RKO (cell line): ENCODE measurements at places on chromosomes 4 and X.

DNA sequence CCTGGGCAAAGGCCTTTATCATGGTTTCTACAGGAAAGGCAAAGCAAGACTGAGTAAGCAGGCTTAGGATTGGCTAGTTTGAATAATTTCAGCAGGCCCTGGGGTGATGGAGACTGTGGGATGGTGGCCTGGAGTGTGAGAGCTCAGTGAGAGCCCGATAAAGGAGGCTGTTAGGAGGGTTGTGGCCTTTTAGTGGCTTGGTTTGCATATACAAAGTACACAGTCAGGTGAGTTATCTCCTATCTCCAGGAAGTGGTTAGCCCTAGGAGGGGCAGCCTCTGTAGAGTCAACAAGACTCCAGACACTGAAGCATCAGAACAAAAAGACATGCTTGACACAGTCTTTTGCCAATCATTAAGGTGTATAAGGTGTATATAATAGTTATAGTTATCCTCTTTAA is 157.2 kb downstream of the CFAP299 start:
- no peak for DNase-seq

DNA sequence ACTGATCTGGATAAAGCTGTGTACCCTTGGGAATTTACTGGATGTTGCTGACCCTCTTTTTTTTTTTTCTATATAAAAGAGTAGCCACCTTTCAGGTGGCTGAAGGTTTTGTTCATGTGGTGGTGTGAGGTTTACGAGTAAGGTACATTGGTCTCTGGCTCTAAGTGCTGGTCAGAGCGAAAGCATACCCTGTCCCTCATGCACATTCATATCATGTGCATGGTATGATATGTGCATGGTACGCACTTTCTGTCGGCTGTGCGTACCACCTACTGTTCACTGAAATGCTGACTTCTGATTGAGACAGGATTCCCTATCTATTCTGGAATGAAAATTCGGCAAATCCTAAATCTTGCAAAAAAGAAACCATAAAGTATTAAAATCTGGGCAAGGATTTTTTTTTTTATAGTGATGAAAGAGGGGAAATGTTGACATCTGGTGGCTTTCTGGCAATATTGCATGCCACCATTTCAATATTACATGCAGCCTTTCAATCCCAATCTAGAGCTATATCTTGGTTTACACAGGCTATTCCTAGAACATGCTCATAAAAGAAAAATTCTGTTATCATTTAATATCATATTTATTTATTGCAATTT is 32.8 kb downstream of the FAM149A start:
- peak; percentile 51 for DNase-seq

GRCh38 chr4:38323141-38323641 is 340.8 kb upstream of the KLF3 start:
- peak; percentile 48 for DNase-seq

DNA sequence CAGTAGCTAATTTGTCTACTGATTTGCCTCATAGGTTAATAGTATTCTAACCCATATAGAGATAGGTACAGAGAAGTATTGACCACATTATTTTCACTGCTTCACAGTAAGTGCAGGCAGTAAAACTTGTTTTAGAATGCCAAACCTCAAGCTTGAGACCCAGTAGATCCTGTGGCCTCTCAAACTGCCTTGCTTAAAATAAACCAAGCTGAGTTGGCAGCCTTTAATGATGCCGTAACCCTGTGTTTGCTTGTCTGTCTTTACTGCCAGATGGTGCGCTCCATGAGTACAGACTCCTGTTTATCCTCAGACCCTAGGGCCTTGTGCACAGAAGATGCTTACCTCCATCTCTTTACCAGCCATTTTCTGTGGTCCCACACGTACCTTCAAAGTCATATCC is 50.8 kb downstream of the ANXA3 start:
- no peak for DNase-seq

DNA sequence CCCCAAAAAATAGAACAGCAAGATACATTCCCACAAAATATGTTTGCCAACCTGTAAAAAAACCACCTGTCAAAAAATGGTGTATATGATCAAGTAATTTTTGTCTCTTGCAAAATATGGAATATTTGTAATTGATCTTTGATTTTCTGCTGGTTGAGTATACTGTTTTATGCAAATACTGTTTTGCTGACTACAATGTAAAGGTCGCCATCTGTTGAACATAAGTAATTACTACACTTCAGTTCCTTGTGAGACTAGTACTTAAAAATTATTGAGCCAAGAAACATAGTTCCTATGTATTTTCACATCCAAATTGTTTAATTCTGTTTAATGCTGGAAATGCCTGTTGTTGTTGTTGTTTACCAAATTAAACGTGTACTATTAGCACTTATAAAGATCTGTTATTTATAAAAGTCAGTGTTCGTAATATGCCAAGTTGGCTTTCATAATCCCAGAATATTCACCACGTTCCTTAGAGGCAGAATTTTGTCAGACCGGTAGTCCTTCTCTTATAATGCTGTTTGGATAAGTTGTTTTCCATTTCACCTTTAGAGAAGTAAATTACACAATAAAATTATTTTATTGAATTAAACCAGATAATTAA is 144.2 kb downstream of the PDLIM5 start:
- DNase-seq: peak; percentile 61

DNA sequence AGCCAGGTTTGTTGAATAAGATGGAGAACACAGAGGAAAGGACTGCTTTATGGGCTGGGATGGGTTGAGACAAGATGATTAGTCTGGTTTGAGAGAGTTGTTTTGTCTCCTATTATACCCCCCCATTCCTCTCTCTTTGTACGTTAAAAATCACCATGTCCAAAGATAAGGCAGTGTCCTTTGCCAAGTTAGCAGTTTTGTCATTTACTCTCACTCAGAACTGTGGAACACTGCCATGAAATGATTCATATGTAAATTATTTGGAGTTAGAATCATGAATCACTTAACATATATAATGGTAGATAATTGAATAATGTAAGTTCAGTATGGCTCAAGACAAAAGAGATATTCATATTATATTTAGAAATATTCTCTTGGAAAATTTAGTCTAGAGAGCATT is 151.3 kb downstream of the DCLK2 start:
- DNase-seq: peak; percentile 55

DNA sequence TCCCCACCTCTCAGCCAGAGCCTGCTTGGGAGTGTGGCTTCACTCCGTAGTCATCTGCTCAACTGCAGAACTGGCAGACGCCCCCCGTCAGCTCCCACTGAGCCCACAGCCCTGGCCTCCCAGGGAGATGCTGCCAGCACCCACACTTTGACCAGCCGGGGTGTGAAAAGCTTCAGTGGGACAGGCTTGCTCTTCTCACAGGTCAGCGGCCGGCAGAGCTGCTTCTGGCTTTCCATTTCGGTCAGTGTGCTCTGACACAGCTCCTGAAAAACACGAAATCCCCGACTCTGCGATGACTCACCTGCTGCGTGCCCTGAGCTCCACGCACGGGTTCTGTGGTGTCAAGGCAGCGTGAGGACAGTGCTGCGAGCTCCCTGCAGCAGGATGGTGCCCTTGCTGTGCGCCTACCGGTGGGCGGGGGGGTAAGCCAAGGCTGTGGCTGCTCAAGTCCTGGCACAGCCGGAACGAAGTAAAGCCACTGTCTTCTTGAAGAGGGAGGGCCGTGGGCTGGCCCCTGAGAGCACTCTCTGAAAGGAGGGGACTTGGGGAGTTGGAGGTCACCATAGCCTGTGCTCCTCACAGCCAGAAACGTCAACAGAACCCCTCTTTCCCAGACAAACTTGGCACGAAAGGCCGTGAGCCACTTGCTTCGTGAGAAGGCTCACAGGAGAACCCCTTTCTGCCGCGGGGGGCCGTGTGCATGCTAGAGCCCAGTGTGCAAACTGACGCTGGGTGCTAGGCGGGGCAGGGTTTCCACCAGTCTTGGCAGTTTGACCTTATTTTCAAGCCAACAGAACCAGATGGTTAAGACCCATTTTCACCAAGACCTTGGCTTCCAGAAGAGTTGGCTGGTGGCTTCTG is 23.6 kb downstream of the NOP14 start:
- DNase-seq: no peak

GRCh38 chr4:3449574-3450534 is 8.1 kb downstream of the HGFAC start:
- no peak for DNase-seq

GRCh38 chr4:101942891-101943290 is 152.4 kb downstream of the BANK1 start:
- no peak for DNase-seq

DNA sequence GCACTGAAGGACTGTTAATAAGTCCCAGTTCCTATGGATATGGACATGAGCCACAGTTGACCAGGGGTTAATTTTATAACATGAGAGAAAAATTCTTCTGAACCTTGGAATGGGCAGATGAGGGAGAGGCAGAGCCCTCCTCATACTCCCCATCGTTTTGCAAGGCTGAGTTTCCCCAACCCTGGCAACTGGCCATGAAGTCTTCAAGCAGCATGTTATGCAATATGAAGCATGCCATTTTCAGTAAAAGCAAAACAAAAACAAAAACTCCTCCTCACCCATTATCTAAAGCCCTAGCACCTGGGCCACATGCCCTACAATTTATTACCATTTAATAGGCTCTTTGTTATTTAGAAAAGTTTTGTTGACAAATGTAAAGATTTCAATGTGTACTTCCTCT is 64.5 kb downstream of the GPC4 start:
- DNase-seq: no peak

GRCh38 chr4:28149762-28150161 is 1289.1 kb downstream of the STIM2 start:
- no peak for DNase-seq

DNA sequence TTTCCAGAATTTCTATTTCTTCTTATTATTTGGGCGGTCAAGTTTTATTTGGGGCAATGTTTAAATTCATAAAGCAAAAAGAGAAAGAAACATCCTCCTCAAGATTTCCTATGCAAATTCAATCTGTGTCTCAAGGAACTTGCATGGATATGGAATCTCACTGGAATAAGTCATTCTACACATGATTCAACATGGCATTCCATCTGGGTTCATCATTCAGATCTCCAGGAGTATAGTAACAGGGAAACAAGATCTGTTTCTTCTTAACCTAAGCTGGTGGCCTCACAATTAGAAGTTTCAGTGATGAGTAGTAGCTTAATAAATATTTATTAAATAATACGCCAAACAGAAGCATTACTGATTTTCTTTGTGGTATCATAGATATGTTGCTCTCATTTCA is 19.8 kb downstream of the KLHL34 start:
- DNase-seq: peak; percentile 52

GRCh38 chr4:11489453-11490083 is 60.9 kb upstream of the HS3ST1 start:
- no peak for DNase-seq

- peak; percentile 40 for DNase-seq
Measured at GRCh38 chrX:48466696-48467095, 3.4 kb downstream of the SLC38A5 start.

- DNase-seq: no peak
Measured at GRCh38 chrX:11768039-11768438, 10.0 kb downstream of the MSL3 start.

DNA sequence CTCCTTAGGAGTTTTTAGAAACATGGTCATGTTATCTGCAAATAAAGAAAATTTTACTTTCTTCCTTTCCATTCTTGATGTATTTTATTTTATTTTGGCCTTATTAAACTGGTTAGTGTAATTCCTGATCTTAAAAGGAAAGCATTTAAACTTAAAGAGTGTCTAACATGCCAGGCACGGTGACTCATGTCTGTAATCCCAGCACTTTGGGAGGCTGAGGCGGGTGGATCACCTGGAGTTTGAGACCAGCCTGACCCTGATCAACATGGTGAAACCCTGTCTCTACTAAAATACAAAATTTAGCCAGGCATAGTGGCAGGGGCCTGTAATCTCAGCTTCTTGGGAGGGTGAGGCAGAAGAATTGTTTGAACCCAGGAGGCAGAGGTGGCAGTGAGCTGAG is 281.3 kb downstream of the PTTG2 start:
- no peak for DNase-seq

DNA sequence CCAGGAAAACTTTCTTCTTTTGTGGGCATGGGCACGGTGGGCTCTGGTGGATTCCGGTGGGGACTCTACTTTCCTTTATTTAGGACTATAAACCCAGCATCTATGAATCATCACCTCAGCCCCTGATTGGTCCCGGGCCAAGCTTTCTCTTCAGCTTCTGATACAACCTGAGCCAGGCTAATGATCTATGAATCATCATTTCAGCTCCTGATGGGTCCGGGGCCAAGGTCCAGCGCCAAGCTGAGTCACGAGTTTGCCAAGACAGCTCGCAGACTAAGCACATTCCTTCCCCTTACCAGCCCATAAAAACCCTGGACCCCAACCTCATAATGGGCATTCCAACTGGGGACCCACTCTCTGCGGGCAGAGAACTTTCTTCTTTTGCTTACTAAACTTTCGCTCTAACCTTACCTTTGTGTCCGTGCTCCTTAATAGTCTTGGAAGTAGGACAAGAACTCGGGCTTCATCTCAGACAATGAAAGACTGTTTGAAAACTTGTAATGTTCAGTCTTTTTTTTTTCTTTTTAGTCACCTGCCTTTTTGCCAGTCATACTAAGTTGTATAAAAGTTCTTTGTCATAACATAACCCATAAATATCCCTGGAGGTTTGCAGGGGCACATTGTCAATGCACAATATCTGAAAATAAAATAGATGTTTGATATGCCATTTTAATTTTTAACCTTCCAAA is 904.9 kb upstream of the EPHA5 start:
- DNase-seq: peak; percentile 80

DNA sequence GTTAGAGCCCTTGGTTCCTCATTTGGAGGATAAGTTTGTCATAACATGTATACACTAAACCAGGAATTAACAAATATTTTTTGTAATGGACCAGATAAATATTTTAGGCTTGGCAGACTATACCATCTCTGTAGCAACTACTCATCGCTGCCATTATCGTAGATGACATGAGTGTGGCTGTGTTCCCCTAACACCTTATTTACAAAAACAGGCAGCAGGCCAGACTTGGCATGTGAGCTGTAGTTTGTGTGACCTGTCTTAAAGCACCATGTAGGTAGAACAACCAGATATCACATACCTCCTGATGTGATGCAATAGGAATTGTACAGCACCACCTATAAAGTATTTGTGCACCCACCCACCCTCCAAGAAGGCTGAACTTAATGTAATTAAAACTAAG is 82.0 kb downstream of the RASGEF1B start:
- DNase-seq: no peak

GRCh38 chr4:3205995-3206394 is 43.0 kb upstream of the MSANTD1 start:
- no peak for DNase-seq

GRCh38 chrX:65537229-65537628 is 2.6 kb upstream of the LAS1L start:
- no peak for DNase-seq

- no peak for DNase-seq
Measured at GRCh38 chrX:124960454-124960853, 359.2 kb upstream of the TEX13C start.

- no peak for DNase-seq
Measured at GRCh38 chrX:118756101-118756500, 28.7 kb downstream of the IL13RA1 start.

- DNase-seq: no peak
Measured at GRCh38 chr4:154497889-154498288, 6.3 kb upstream of the DCHS2 start.
